Activated CD8-positive, alpha-beta memory T cell treated with anti-CD3 and anti-CD28 coated beads for 1 hour (primary cell): ENCODE measurements at places on chromosomes 13 and 19.

GRCh38 chr19:45887200-45887710 is 1.3 kb upstream of the IRF2BP1 start:
- no peak for DNase-seq

GRCh38 chr19:18743784-18744418 is 47.2 kb downstream of the COMP start:
- no peak for DNase-seq

- no peak for DNase-seq
Measured at GRCh38 chr13:53112522-53112921, 83.9 kb downstream of the OLFM4 start.

GRCh38 chr13:110418944-110419343 is 111.9 kb downstream of the COL4A2 start:
- no peak for DNase-seq

DNA sequence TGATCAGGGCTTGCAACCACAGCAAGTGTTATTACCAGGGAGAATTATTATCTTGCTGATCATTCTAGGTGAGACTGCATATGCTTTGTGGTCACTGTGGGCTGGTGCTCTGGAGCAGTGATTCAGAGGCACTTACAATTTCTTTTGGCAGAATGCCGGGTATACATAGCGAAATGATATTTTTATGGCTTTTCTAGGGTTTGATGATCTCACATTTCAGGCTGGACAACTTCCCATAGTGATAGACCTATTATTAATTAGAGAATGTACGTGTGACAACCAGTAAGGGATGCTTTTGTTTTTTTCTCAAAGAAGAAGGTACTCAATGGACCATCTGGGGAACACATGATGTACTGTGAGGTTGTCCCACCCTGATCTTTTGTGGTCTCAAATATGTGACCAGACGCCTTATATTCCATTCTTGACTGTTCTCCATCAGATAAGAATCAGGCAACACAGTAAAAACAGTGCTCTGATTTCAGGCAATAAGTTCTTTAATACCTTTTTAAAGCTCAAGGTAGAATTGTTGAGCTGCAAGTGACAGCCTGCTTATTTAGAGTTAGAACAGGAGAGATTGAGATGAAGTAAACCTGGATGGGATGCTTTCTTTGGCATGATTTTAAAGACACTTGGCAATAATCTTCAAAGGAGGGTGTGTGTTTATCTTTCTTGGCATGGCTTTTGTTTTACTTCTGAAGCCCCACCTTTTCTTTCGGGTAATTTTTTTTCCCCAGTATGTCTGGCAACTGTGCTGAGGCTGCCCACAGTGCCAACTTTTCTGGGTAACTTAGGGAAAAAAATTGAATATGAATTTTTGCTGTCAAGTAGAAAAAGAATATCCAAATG is 27.4 kb upstream of the SCEL start:
- no peak for DNase-seq

- DNase-seq: no peak
Measured at GRCh38 chr19:1923319-1923718, 17.7 kb upstream of the CSNK1G2 start.

DNA sequence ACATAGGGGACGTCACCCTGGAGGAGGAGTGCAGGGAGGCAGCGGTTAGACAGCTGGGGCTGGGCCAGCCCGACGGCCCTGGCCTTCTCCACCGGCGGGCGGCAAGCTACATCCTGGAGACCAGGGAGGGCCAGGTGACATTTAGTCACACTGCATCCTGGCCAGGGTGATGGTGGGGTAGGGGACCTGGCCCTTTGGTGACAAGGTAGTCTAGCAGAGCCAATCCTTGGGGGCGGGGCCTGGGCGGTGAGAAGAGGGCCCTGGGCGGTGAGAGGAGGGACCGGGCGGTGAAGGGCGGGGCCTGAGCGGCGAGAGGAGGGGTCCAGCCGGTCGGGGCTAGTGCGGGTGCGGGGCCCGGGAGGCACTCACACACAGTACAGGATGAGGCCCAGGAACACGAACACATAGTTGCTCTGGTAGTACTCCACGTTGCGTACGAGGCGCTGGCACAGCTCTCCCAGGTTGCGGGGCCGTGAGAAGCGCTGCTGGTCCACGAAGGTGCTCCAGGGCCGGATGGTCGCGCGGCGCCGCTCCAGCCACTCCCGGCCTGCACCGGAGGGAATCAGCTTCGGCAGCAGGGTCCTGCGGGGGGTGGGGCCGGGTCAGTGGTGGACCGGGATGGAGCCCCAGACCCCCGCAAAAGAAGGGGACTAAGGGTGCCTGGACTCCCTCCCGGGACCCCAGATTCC is 610 bp downstream of the RABAC1 start:
- peak; percentile 68 for DNase-seq

- DNase-seq: no peak
Measured at GRCh38 chr13:48602296-48603016, 51.3 kb upstream of the CYSLTR2 start.

DNA sequence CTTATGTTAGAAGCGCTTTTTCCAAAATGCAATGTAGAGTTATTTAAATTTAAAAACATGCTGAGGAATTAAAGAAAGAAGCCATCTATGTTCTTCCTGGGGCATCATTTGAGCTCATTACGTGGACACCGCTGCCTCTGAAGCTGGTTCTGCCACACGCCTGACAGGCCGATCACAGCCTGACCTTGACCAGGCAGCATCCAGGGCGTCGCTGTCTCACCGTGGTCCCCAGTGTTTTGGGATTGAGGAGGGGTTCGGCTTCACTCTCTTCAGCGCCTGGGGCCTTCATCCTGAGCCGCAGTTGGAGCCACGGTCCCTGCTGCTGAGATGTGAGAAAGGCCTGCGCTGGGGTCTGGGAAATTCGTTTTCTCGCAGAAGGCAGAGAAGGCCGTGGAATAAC is 64.0 kb downstream of the ATP11A start:
- no peak for DNase-seq

DNA sequence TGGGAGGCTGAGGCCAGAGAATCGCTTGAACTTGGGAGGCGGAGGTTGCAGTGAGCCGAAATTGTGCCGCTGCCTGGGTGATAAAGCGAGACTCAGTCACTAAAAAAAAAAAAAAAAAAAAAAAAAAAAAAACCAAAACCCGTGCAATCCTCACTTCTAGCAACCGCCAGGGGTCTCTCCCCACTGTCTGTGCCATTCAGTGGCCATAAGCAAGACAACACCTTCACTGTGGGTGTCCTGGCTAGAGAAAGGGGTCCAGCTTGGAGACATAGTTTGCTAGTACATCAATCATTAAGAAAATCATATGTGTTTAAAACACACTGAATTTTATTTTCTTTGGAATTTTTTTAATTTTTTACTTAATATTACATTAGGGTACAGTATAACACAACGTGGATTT is 68.2 kb downstream of the RASL11A start:
- DNase-seq: no peak

GRCh38 chr13:31674051-31674450 is 65.3 kb upstream of the RXFP2 start:
- no peak for DNase-seq

DNA sequence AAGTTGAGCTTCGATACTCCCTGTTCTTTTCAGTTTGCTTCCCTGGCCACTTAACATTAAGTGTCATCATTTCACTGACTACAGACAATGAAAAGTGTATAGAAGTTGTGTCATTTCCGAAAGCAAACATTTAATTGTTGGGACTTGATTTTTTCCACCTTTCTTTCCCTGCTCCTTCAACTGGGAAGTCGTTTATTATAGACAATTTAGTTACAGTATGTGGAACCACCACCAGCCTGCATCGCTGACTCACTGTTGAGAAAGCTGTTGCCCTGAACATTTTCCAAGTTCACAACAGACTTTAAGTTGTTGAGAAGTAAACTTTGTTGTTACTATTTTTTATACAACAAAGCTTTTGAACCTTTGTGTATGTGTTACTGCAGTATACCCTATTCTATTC is 788.4 kb upstream of the PRR20A start:
- no peak for DNase-seq

- no peak for DNase-seq
Measured at GRCh38 chr13:64234255-64234654, 2818.6 kb upstream of the PCDH20 start.

DNA sequence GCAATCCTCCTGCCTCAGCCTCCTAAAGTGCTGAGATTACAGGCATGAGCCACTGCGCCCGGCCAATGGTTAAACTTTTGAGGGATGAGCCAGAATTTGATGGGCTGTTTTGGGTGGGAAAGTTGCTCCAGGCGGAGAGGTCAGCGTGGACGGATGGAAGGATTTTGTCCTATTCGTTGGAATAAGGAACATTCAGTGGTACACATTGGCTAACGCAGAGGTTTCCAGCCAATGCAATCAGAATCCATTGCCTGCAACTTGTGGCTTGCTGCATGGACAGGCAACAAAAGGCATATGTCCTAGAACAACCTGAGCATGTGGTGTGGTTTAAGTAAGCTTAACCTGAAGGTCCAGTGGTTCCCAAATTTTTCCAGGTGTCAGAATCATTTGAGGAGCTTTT is 35.5 kb upstream of the C1QTNF9 start:
- DNase-seq: no peak

DNA sequence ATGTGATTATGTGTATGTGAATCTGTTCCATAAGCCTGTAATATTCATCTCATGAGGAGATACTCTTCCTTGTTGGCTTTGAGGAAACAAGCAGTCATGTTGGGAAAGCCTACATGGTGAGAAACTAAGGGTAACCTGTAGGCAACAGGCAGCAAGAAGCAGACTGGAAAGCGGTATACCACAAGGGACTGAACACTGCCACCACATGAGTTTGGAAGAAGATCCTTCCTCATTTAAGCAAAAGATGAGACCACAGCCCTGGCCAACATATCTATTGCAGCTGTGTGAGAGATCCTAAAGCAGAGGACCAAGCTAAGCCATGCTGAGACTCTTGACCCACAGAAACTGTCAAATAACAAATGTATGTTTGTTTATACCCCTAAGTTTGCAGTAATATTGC is 134.8 kb downstream of the B3GLCT start:
- DNase-seq: no peak

- no peak for DNase-seq
Measured at GRCh38 chr13:99693852-99694611, 192.8 kb downstream of the TM9SF2 start.

- DNase-seq: no peak
Measured at GRCh38 chr19:32673573-32673972, 1.4 kb downstream of the ANKRD27 start.

DNA sequence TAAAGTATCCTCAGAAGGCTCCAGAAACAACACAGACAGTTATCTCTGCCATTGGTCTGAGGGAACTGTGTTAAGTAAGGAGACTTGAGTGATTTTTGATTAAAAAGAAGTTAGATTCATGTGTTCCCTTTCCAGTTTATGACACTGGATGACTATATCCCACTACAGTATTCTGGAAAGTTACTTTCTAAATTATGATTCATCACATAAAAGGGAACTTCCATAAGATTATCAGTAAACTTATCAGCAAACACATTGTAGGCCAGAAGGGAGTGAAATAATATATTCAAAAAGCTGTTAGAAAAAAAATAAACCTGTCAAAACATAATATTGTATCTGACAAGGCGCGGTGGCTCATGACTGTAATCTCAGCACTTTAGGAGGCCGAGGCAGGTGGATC is 700.0 kb downstream of the SLITRK6 start:
- no peak for DNase-seq

- no peak for DNase-seq
Measured at GRCh38 chr19:49348305-49349189, 13.3 kb downstream of the CD37 start.

DNA sequence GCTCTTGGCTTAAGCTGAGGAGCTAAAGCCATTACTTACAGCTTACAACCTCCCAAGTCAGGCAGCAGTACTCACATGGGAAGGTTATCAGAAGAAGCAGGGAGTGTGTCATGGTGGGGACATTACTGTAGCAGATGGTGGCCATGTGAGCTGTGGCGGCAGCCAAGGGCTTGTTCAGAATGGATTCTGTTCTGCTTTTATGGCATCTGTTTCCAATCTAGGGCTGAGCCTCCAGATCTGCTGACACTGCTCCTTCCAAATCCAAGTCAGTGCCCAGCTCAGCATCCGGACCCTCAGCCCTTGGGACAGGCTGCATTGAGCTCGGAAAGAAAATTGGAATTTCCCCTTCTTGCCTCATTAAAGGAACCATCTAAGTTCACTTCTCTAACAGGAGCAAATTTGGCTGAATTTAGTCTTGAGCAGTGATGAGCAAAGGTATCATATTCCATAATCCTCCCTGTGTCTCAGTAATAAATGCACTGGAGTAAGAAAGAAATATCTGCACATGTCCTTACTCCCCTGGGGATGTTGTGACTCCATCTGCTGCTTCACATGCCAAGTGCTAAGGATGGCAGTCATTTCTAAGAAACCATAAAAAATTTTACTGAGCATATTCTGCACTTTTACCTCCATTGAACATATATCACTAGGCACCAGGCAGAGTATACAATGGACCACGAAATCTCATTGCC is 73.9 kb downstream of the KCTD12 start:
- DNase-seq: no peak

DNA sequence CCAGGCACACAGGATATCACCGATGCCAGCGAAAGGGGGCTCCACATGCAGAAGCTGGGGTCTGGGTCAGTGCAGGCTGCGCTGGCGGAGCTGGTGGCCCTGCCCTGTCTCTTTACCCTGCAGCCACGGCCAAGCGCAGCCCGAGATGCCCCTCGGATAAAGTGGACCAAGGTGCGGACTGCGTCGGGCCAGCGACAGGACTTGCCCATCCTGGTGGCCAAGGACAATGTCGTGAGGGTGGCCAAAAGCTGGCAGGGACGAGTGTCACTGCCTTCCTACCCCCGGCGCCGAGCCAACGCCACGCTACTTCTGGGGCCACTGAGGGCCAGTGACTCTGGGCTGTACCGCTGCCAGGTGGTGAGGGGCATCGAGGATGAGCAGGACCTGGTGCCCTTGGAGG is 7.2 kb downstream of the NCAN start:
- no peak for DNase-seq

GRCh38 chr19:41866284-41866683 is 6.2 kb downstream of the RPS19 start:
- DNase-seq: no peak

DNA sequence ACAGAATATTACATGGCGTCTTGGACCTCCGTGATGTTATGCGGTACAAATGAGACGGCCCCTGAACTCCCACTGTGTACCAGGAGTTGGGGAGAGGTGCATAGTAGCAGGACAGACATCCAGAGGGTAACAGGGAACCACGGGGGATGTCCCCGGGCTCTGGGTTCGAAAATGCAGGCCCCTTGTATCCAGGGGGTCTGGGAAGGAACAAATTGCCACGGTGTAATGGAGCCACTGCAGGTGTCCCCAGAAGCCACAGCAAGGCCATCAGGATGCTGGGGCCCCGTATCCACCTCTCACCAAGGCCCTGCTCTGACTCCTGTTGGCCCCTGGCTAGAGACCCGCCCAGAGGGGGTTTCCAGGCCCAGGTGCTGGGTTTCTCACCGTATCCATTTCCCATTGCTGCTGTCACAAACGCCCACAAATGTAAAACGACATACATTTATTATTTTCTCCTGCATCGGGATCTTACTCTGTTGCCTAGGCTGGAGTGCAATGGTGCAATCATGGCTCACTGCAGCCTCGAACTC is 77.8 kb downstream of the INSR start:
- DNase-seq: no peak

GRCh38 chr19:27618006-27618405 is 1594.9 kb downstream of the UQCRFS1 start:
- DNase-seq: no peak
